ENCODE measurements at places on chromosomes 6 and 20.

DNA sequence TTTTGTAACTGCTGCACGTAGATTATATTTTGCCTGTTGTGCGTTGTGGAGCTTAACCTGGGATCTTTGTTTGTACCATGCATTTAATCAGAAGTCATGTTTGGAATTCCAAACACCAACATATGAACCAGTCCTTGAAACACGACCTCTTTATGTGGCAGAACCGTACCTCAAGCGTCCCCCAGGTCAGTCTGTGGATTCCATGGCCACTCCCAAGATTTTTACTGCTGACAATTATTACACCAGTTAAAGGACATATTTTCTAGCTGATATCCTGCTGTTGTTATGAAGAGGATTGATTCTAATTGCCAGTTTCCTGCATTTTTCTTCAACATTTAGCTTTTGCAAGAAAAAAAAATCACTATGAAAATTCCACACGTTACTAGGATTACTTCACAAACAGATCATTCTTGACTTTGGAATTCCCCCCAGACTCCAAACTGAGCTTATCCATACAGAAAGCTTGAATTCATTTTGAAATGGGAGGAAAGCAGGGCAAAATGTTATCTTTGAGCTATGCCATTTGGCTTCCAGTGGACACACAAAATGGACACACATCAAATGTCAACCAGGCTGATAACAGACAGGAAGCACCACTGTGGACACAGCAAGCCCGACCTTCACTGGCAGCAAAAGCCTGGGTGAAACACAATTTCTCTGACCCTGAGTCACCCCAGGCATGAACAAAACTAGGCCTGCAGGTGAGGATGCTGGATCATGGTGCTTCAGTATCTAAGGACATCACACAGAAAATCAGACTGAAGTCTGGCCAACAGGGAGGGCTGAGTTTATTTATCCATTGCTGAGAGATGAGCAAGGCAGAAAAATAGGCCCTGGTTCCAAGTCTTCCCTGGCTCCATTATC is 542.9 kb upstream of the JAG1 start:
- no peak for DNase-seq

DNA sequence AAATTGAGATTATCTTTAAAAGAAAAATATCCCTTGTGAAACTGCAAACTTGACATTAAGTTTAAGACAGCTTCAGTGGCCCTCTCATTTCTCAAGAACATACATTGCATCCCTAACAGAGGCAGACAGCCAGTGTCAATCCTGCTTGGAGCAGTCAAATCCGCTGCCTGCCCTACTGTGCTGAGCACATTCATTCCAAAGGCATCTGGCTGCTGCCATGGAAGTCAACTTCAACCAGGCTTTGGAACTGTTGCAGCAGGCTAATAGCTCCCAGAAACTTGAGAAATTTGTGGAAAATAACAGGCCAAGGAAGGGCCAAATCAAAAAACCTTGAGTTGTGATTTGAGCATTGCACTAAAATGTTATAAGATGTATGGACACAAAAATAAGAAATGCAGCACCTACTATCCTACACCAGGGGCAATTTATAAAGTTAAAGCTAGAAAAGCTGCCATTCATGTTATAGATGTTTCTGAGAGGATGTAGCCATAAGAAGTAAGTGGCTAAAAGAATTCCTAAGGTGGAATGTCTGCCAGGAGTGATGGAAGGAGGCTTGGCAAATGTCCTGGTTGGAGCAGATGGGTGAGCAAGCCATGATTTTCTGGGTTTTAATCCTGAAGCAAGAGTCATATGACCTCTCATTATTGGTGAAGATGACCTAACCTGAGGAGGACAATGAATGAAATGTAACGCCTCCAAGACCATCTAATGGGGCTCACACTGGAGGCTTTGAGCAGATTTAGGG is 31.4 kb upstream of the HAO1 start:
- DNase-seq = no peak

DNA sequence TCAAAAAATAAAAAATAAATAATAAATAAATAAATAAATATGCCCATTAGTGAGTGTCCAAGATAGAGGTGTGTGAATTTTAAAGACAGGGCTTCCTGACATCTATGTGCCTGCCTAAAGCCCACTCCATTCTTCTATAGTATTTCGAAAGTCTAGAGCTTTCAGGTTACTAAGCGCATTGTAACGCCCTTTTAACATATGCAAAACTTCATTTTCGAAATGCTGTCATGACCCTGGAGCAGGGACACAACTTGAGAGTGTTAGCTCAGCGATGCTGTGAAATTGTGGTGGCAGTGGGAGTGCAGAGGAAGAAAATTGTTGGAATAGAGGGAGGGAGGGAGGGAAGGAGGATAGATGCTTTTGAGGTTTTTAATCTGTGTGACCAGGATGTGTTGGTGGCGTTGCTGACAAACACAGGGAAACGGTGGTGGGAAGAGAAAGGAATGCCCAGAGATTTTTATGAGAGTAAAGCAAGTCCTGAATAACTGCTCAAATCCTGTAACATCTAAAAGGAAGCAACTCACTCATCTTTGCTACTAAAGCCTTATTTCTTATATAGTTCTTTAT is 169.3 kb downstream of the ARID1B start:
- DNase-seq = no peak

DNA sequence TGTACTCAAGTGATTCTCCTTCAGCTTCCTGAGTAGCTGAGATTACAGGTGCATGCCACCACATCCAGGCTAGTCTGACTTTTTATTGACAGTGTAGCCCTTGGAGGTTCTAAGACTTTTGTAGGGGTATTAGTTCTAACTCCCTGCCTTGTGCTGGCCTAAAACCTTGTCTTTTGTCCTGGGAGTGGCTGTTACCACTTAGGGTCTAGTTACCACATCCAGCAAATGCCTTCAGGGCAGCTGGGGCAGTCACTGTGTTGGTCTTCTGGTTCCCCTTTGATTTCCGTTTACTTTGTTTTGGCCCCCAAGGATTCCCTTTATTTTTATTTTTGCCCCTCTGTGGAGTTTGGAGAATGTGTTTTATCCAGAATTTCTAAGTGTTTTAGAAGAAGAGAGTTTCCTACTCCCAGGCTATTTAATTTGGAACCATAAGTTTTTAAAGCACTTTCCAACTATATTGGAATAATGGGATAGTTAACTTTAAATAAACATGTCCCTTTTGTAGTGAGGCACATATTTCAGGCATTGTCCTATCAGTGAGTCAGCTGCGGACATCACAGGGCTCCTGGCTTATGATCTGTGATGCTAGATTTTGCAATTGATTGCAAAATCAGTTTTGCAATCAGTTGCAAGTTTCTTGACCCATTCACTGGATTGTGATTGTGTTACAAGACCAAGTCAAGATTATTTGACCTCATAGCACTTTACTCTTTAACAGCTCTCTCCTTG is 25.0 kb downstream of the IL22RA2 start:
- no peak for DNase-seq

- DNase-seq = no peak
Observed at GRCh38 chr20:21389368-21389767, 8.0 kb downstream of the NKX2-4 start.

DNA sequence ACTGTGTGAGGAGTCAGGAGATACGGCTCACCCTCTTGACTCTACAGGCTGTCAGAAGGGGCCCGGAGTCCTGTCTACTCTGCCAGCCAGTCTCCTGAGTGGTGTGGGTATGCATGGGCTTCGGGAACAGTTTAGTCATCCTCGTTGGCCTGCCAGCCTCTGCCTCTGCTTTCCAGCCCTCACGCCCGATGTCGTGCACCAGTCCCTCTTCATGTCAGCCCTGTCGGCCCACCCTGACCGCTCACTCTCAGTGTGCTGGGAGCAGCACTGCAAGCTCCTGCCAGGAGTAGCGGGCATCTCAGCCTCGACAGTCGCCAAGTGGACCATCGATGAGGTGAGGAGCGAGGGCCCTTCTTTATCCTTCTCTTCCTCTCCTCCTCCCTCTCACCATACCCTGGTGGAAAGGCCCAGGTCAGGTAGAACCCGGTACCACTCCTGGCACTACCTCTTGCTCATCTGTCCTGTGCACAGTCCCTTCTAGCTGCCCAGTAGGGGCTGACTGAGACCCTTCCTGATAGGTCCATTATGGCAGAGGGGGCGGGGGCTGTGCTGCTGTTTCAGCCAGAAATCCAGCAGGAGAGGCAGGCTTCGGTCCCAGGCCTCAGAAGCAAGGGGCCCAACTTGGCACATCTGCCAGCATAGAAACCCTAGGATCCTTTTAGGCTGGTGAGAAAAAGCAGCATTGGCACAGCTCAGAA is 18.7 kb upstream of the SGK2 start:
- DNase-seq = no peak

GRCh38 chr6:167705211-167705750 is 121.4 kb upstream of the AFDN start:
- no peak for DNase-seq

DNA sequence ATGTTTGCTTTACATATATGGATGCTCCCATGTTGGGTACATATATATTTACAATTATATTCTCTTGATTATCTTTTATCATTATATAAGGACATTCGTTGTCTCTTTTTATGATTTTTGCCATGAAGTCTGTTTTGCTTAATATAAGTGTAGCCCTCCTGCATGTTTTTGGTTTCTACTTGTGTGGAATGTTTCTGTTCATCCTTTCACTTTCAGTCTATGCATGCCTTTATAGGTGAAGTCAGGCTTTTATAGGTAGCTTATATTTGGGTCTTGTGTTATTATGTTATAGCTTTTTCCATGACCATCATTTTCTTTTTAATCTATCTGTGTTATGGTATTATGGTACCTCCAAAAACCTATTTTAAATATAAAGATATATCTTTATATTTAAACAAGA is 612.5 kb upstream of the HS3ST5 start:
- DNase-seq = no peak

DNA sequence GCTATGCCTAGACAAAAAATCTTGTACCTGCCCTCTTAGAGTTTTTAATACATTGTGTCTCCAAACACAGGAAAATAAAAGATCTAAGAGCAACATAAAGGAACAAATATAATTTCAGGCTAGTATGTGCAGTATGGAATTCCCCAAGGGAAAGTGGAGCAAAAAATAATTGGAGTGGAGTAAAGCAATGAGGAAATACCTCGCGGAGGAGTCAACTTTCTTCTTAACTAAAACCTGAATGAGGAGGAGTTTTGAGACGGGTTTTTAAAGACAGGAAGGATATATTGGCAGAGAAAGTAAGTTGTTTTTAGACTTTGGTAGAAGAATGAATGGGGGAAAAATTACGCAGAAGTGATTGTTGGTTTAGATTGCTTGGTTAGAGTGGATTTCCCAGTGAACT is 14.0 kb downstream of the HIVEP1 start:
- no peak for DNase-seq

DNA sequence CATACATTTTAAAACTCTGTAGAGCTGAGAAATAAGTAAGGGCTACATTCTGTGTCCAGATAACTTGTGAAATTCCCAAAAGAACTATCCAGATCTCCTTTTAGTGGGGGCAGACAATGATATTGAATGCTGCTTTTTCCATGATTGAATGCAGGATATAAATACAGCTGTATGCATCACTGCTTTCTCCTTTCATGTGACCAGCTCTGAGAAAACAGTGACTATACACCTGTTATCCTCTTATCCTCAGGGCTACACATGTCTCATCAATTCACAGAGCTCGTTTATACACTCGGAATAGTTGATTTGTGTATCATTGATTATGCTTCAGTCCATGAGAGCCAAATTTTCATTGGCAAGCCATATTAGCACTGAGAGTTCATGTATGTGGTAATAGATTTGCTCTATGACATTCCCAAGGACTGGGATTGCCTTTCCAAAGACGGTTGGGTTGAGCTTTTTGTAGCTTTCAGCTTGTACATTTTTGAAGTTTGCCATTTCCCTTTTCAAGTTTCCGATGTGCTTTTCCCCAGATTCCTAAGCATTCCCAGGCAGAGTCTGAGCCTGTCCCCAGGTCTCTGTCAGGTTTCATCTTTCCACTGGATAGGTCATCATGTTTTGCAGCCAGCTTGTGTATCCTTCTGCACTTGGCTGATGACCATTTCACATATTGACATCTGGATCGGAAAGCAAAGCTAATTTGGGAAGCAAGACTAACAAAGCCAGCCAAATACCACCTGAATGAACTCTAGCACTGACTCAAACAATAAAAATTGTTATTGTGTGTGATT is 97.7 kb downstream of the RFX6 start:
- DNase-seq = no peak

- DNase-seq = no peak
Observed at GRCh38 chr6:62357835-62358234, 71.8 kb upstream of the KHDRBS2 start.

GRCh38 chr20:17645546-17646208 is 36.4 kb downstream of the RRBP1 start:
- no peak for DNase-seq

GRCh38 chr20:58598211-58599015 is 52.7 kb upstream of the STX16 start:
- DNase-seq = no peak

DNA sequence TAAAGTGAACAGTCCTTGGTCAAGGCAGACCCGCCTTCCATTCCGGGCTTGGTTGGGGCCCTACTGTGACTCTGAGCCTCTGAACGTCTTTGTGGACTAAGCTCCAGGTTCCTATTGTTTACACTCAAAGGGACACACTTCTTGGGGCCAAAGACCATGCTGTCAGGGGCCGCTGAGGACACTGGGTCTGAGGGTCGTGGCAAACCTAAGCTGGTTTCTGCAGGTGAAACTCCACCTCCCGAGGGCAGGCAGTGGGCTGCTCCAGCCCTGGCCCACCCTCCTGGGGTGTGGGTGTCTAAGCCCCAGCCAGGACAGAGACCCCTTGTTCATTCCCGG is 43.1 kb downstream of the DSTN start:
- no peak for DNase-seq

DNA sequence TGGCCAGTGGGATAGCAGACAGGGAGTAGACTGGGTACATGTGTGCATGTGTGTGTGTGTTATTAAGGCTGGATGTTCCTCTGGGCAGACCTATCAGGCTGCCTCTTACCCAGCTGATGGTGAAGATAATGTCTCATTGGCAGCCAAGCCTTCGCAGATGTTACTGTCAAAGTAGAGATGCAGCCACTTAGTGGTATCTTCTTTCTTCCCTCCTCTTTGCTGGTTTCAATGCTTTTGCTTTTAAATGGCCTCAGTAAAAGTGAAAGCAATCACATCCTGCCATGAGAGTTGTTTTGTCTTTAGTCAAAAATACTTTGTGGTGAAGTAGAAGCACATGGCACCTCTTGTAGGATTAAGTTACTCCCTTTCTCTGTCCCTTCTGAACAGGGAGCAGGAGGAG is 57.5 kb downstream of the SNRNP48 start:
- no peak for DNase-seq

GRCh38 chr20:37650661-37651060 is 43.2 kb upstream of the CTNNBL1 start:
- no peak for DNase-seq

- no peak for DNase-seq
Observed at GRCh38 chr6:4281341-4282293, 146.2 kb upstream of the ECI2 start.

DNA sequence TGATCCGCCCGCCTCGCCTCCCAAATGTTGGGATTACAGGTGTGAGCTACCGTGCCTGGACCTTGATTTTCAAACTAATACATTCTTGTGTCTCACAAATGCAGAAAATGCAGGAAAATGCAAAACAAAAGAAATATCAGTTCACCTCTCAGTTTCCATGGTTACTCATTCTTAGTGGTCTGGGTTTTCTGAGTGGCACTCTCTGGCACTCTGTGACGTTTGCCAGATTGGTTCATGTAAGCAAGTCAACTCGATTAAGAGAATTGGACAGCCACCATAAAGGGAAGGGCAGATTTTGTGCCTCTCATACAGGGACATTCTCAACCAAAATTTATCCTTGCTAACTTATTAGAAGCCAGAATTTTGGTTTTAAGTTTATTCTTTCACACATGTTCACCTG is 8.6 kb downstream of the CMTR1 start:
- no peak for DNase-seq

- no peak for DNase-seq
Observed at GRCh38 chr6:111620169-111620568, 14.5 kb upstream of the TRAF3IP2 start.
